Foreskin keratinocyte (primary cell): ENCODE measurements at places on chromosomes 1 and 21. TPM values are rescaled to one million over a fixed set of nuclear protein-coding genes. Genes with fewer than 3 reads are reported as not detected.

KIAA1614 gene
- polyA plus RNA-seq, result 0.90 and 1.3 TPM in 2 replicates

OLIG1 gene
- not detected in 2 replicates for polyA plus RNA-seq

DNAJC11 gene
- 34.6 and 37.2 TPM in 2 replicates for polyA plus RNA-seq

OBSCN gene
- 3.6 TPM in 2 replicates for polyA plus RNA-seq

EFNA1 gene
- polyA plus RNA-seq, result 25.7 and 41.9 TPM in 2 replicates

AVPR1B gene
- polyA plus RNA-seq, result not detected in 2 replicates

LEMD1 gene
- 0.68 and 0.69 TPM in 2 replicates for polyA plus RNA-seq

GRCh38 chr1:85317560-85317959, 41.1 kb upstream of the BCL10 start:
- DNase-seq, result no peak

- peak; percentile 0 for DNase-seq
Observed at GRCh38 chr1:240031009-240031408, 60.7 kb upstream of the FMN2 start.

- DNase-seq, result no peak
Observed at GRCh38 chr1:43269627-43270375, at the start of gene TMEM125. TMEM125 (plus strand) TSS chr1:43269983; CDS start chr1:43272723, 2,740 bp downstream.

- DNase-seq, result no peak
Observed at GRCh38 chr1:65278376-65279069, 30.8 kb upstream of the DNAJC6 start.

DNA sequence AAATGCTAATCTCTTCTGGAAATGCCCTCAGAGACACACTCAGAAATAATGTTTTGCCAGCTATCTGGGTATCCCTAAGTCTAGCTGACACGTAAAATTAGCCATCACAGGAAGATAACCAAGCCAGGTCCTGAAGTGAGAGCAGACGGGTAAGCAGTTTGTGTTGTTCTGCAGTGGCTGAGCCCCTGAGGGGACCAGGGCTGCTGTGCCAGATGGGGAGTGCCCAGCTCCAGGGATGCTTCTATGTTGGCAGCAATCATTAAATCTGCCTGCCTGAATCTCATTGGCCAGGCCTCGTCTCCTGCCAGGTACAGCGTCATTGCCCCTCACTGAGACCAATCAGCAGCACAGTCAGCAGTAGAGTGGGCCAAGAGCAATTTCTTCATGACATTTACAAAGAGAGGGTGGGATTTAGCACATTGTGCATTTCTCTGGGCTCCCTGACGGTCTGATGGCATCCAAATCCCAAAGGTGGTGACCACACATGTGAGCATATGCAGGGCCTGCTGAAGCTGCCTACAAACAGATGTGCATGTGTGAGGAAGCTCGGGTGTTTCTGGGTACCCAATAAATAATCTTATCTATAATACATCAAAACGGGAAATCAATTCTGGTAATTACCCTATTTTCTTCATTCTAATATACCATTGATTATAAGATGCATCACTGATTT, 58.7 kb upstream of the LRRN2 start:
- no peak for DNase-seq

- DNase-seq, result peak; percentile 51
Observed at GRCh38 chr1:244836135-244836521, 670 bp downstream of the COX20 start.

DNA sequence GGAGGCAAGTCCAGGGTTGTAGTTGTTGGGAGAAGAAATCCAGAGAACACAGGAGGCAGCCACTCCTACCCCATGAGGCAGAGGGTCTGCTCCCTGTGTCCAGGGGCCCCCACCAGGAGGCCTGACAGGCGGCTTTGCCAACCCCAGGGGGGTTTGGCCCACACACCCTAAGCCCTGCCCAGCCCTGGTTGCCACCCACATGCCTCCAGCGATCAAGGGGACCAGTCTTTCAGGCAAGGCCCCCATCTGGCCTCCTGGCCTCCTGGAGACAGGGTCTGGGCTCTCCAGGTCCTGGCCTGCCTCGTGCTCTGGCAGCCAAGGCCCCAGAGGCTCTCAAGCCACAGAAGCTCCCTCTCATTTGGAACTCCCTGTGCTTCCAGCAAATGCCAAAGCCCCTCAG, 38.5 kb downstream of the SDC3 start:
- no peak for DNase-seq
